ENCODE measurements at places on chromosomes 4 and X.

DNA sequence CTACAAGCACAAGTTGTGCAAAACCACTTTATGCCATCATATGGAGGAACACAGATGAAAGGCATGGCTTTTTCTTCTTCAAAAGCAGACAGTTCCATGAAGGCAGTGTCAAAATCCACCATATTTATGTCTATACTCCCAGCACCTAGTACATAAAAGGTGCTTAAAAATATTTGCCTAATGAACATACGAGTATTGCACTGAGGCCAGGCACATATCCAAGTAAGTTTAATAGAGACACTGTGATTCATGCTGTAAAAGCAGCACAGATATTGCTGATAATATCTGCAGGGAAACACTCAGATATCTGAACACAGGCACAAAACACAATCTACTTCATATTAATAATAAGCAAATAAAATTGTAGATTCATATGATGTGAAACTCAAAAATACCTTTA lies 48.1 kb upstream of the CXCL8 start:
- no peak for DNase-seq

- no peak for DNase-seq
Observed at GRCh38 chr4:155025762-155026457, 182.5 kb upstream of the NPY2R start.

DNA sequence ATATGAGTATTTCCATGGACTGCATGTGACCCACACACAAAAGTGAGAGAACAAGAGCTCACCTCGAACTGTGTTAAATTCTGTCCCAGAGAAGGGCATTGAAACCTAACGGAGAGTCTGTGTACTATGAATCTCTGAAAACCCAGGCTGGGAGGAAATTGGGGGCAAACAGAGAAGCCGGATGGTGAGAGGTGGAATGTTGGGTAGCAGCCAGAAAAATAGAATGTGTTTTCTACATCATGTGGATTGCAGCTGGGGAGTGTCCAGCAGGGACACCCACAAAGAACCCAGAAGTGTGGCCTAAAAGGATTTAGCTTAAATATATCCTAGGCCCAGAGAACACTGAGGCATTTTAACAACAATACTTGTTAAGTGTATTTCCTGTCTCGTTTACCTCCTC lies 38.6 kb downstream of the MND1 start:
- no peak for DNase-seq

- no peak for DNase-seq
Observed at GRCh38 chr4:1449475-1449832, 43.2 kb upstream of the NKX1-1 start.

GRCh38 chr4:41575207-41575606 lies 37.2 kb downstream of the LIMCH1 start:
- DNase-seq, result no peak

- DNase-seq, result no peak
Observed at GRCh38 chrX:106903291-106903824, at the start of gene RIPPLY1. RIPPLY1 (minus strand) TSS chrX:106903341; CDS start chrX:106903287, 54 bp downstream.

GRCh38 chr4:150421612-150422011 lies 160.3 kb upstream of the MAB21L2 start:
- no peak for DNase-seq

GRCh38 chr4:85928775-85929591 lies 430.9 kb downstream of the MAPK10 start:
- DNase-seq, result no peak

GRCh38 chr4:43778187-43778915 lies 670.3 kb downstream of the KCTD8 start:
- no peak for DNase-seq

- no peak for DNase-seq
Observed at GRCh38 chr4:37188100-37188499, 56.4 kb upstream of the NWD2 start.

GRCh38 chr4:158170691-158171561 lies 1.9 kb downstream of the GASK1B start:
- no peak for DNase-seq

DNA sequence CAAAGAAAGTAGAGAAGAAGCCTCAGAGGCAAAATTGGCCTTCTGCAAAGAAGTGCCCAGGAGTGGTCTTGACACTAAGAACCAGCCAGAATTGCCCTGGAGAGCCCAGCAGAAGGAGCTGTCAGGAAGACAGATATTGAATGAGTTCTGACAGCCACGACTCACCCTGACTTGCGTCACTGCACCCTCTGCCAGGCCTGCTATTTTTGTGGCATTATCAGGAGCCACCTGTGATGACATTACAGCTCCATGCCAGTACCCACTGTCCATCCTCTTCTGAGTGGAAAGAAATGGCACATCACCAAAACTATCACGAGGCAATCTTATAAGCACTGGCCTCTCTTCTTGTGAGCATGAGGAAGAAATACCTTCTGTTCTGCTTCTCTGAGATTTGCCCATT lies 67.7 kb downstream of the SMIM20 start:
- DNase-seq, result no peak

- DNase-seq, result no peak
Observed at GRCh38 chrX:109856974-109857373, 123.9 kb upstream of the ACSL4 start.

DNA sequence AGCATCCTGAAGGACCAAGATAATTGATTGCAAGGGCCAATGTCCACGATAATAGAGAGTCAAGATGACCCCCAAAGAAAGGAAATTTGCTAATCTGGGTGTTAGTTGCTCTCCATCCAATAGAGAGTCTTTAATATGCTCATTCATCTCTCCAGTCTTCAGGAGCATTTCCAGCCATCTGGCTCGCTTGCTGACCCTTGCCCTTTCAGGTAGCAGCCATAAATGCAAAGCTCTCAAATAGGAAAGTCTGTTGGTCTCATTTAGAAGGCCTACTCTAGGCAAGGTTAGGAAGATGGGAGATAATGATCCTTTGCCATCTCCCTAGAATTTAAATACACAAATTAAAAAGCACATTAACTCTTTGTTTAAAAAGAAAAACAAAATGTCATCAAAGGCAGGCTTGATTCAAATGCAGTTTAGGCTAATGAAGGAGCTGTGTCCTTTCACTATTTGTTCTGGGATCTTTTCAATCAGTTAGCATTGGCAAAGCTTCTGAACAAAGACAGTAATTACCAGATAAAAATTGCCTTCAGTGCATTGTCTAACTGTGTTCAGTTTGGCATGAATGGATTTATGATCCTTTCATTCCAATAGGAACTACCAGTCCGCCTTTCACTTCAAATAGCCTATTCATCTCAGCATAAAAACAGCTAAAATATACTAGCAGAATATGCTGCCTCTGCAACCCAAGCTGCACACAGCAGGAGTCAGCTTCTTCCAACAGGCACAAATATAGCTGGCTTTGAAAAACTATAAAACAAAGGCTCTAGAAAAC lies 49.6 kb upstream of the ATXN3L start:
- no peak for DNase-seq
